ENCODE measurements at places on chromosomes 16 and 17.
A peak's percentile ranks its signal among the peaks of the same experiment; 100 is the strongest.

- no peak for DNase-seq
Observed at GRCh38 chr17:2462481-2462880, 49.2 kb downstream of the METTL16 start.

DNA sequence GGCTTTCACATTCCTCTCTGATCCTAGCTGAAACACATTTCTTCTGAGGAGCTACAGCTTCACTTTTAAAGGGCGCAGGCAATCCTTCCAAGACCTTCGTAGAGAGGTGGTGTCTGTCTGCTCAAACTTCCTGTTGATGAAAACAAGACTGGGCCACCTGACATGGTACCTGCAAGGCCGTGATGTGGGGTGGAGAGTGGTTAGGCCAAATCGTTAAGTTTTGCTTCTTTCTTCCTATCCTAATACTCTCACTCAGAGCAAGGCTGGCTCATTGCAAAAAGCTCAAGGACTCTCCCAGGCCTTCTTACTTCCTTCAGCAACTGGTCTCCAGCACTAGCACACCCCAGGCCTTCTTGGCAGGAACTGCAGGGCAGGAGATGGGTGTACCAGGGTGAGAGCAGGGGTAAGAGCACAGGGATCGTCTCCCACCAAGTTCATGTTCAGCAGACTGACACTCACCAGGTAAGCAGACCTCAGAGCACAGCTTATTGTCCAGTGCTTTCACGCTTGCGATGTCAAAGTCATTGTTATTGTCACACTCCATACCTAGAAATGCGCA lies 10.9 kb upstream of the FOXJ1 start:
- DNase-seq = no peak

GRCh38 chr16:19169082-19169639 lies 1.1 kb downstream of the SYT17 start:
- no peak for DNase-seq

GRCh38 chr17:80982426-80982974 lies 9.1 kb upstream of the CHMP6 start:
- no peak for DNase-seq

DNA sequence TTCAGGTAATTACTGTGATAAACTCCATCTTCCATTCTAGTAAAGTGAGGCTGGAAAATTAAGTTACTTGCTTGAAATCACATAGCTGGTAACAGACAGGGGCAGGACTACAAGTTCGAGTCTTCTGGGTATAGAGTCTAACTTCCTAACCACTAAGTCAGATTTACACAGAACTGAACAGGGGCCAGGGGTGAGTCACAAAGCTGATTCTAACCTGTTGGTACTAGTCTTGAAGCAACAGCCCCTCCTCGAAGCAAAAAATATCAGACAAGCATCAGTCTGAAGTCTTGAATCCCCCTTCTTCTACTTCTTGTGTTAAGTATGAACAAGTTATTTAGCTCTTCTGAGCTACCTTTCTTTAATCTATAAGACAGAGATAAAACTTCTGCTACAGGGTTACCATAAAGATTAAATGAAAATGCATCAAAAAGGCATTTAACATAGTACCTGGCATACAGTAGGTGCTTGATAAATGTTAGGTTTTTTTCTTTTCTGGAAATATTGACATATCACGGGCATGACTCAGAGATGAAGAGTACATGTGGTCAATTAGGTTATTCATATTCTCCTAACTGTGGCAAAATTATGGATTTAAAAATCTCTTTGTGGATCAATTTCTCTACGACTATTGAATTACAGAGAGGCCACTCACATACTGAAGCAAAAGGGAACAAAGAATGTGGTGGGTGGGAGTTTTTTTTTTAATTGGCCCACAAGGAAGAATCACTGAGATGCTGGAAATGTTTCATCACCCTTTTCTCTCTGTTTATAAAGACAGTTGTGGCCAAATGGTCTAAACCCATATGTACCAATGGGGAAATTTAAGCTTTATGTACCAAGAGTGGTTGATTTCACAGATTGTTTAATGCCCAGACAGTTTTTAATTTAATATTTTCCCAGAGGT lies 266.9 kb upstream of the DYNLRB2 start:
- DNase-seq = no peak

GRCh38 chr17:61755668-61756067 lies 107.7 kb downstream of the BRIP1 start:
- DNase-seq = no peak

GRCh38 chr17:66712453-66712852 lies 122.5 kb upstream of the CACNG5 start:
- no peak for DNase-seq

DNA sequence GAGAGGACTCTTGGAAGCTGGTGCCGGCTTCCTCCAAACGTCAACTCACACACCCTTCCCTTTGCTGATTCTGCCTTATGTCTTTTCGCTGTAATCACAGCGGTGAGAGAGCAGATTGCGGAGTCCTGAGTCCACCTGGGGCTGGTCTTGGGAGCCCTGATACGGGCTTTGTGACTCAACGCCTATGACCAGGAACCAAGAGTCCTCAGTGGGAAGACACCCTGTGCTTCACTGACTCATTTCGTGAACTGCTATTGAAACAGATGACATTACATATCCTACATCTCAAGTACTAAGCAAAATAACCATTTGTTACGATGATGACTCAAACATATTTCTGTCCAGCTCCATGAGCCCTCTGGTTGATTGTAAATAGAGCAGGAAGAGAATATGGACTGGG lies 90.7 kb upstream of the CREBBP start:
- peak; percentile 92 for DNase-seq

DNA sequence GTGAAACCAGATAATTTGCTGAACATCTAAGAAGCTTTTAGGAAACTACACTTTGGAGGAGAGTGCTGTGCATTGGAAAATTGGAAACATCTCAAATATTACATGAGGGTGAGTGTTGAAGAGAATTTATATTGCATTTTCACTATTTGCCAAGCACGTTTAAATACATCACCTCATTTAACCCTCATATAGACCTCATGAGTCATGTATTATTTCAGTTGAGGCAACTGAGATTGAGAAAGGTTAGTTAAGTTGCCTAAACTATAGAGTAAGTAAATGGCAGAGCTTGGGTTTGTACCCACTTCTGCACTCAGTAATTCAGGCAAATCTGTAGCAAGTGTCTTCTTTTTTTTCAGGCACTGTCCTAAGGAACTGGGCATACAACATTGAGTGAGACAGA lies 3.7 kb upstream of the NLK start:
- DNase-seq = no peak

DNA sequence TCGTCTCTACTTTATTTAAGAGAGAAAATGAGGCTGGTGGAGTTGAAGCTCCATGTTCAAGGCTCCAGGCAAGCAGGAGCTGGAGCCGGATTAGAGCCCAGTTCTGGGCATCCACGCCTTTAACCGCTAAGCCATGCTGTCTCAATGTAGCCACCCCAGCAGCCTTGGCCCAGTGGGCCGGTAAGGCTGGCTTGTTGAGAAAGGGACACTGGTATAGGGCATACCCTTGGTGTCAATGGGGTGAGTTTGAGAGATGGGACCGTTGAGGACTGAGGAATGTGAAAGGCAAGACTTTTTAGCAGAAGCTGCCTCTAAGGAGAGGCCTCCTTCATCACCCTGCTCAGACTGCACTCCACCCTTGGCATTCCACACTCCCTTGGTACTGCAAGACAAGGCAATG lies 147.4 kb downstream of the CYLD start:
- DNase-seq = no peak

Measured in mesenchymal stem cell (in vitro differentiated cells and primary cell).